Kidney epithelial cell (primary cell): ENCODE measurements at places on chromosomes 5 and 9. TPM values are rescaled to one million over a fixed set of nuclear protein-coding genes. Genes with fewer than 3 reads are reported as not detected.

- DNase-seq: no peak
Observed at GRCh38 chr5:60843386-60843935, 608 bp downstream of the ELOVL7 start.

DNA sequence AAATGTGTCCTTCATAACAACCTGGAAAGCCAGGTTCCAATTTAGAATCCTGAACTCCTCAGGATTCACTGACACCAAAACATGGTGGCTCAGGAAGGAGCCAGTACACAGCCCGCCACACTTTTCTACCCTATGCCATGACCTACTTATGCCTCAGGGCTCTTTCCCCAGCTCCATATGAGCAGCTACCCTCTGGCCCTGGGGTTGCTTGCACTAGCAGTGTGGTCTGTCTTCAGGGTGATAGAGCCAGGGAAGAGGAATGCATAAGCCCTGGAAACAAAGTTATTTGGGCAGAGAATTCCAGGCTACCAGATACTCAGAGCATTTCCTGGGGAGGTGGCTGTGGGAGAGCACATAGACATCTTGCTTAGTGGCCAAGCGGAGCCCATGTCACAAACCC is 15.0 kb upstream of the ECM2 start:
- no peak for DNase-seq

DNA sequence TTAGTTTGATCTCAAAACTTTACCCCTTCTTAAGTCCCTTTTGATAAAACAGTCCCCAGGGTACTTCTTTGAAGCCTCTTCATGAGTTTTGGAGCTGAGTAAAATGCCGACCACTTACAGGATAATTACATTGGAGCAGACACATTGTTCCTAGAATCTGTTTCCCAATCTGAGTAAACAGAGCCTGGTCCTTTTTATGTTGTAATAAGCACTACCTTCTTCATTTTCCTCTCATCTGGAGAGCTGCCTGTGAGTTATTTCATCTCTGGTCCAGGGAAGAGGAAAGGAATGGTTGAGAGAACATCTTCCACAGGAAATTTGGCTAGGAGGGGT is 26.3 kb upstream of the GALNT10 start:
- no peak for DNase-seq

DNA sequence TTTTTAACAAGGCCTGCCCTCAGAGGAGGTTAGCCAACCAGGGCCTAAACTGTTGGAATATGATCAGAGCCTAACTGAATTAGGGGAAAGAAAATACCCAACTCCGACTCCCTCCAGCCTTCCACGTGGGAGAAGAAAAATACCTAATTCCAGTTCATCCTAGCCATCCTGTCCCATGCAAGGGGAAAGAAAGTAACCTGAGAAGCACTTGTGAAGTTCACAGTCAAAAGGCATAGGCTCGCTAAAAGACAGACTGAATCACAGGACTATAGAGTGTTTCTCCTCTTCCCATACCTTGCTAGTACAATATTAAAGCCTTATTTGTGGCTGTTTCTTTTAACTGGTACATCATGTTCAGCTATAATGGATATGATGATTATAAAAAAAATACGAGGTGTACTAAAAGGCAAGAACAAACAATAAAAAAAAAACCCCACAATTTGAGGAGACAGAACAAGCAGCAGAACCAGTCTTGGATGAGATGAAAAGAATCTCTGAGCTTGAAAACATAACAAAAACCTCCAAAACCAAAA is 18.0 kb upstream of the ATP10B start:
- no peak for DNase-seq

DNA sequence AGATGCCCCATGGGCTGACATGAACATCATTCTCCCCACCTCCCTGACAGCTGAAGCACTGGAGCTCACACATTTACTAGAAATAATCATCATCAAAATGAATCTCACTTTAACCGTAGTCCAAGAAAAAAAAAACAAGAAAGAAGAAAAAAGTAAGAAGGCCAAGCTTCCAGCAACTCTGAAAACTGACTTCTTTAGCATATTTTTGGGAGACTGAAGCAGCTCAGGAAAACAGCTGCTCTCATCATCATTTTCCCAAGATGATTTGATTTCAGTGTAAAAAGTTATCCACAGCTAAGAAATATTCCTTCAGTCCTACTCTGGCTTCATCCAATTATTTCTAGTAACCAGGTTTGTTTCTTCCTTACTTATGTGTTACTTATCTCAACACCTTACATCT is 91.7 kb downstream of the GLDC start:
- DNase-seq: no peak

- DNase-seq: no peak
Observed at GRCh38 chr5:135986891-135987401, 32.2 kb upstream of the LECT2 start.

- no peak for DNase-seq
Observed at GRCh38 chr9:130994135-130995085, 14.6 kb upstream of the LAMC3 start.

GRCh38 chr5:1732238-1732941 is 67.2 kb downstream of the MRPL36 start:
- no peak for DNase-seq

- no peak for DNase-seq
Observed at GRCh38 chr9:95513711-95514110, 3.1 kb downstream of the PTCH1 start.

DNA sequence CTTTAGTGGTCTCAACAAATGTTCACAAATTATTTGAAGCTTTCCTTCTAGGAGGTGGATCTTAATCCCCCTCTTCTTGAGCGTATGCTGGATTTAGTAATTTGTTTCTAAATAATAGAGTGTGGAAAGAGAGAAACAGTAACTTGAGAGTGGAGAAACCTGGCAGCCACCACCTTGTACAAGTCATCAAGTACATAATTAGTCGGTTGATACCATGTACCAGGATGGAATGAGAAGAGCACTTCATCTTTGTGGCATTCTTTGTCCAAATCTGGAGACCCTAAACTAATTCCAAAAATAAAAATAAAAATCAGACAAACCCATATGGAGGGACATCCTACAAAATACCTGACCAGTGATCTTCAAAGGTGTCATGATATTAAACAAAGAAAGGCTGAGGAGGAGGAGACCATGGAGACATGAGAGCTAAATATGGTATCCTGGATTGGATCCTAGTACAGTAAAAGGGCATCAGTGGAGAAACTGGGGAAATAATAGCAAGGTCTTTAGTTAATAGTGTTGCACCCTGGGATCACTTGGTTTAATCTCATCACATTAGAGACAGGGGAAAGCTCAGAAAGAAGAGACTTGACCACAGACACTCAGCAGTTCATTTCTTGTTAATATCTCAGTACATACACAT is 147.9 kb downstream of the ASTN2 start:
- no peak for DNase-seq

DNA sequence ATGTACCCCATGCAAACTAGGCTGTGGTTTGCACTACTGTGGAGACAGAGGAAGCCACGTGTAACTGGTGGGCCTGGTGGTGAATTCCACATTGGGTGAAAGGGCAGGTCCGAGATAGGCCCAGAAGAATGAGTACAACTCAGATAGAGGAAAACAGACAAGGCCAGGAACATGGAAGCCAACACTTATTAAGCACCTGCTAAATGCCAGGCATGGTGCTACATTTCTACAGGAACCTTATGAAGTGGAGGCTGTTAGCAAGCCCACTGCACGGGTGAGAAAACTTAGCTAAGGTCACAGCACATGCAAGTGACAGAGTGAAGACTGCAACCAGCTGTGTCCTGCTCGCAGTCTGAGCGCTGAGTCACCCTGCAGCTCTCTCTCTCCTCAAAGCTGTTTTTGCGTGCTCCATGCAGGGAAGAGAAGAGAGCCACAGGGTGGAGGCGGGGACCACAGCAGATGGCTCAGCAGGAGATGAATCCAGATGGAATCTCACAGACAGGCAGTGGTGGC is 65.5 kb upstream of the SPTLC1 start:
- DNase-seq: peak; percentile 23

- DNase-seq: no peak
Observed at GRCh38 chr5:172350212-172351181, 66.9 kb upstream of the UBTD2 start.

GRCh38 chr5:149824846-149825245 is 94.7 kb downstream of the PPARGC1B start:
- no peak for DNase-seq

DNA sequence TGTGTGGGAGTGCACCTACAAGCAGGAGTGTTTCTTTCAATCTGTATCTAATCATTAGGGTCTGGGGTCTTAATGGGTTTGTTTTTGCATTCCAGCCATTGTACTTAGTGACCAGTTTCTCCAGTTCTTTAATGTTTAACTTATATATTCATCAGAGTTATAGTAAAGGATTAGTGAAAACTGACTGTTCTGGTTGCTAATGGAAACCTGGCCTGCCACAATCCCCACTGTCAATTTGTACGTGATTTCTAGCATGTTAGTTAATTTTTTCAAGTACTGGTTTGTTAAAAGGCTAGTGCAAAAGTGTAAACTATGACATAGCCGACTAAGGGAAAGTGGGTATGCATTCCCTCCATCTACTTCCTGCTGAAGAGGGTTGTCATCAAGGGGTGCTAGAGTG is 276.1 kb downstream of the HTR1A start:
- no peak for DNase-seq

DNA sequence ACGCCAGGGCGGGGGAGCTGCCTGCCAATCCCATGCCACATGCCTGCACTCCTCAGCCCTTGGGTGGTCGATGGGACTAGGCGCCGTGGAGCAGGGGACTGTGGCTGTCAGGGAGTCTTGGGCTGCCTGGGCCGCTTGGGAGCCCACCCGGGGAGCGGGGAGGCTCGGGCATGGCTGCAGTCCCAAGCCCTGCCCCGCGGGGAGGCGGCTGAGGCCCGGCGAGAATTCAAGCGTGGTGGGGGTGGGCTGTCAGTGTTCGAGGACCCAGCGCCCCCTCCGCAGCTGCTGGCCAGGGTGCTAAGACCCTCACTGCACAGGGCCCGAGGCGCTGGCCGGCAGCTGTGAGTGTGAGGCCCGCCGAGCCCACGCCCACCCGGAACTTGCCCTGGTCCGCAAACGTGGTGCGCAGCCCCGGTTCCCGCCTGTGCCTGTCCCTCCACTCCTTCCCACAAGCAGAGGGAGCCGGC is 83.2 kb upstream of the DMRTA1 start:
- DNase-seq: no peak

GRCh38 chr9:23551311-23551721 is 274.7 kb downstream of the ELAVL2 start:
- no peak for DNase-seq

DNA sequence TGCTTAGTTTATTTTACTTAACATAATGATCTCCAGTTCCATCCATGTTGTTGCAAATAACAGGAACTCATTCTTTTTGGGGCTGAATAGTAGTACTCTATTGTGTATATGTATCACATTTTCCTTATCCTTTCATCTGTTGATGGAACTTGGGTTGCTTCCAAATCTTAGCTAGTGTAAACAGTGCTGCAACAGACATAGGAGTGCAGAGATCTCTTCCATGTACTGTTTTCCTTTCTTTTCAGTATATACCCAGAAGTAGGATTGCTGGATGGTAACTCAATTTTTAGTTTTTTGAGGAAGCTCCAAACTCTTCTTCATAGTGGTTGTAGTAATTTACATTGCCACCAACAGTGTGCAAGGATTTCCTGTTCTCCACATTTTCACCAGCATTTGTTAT is 138.8 kb upstream of the POC5 start:
- DNase-seq: no peak

GRCh38 chr5:135641734-135642487 is 63.1 kb upstream of the CXCL14 start:
- DNase-seq: no peak

DNA sequence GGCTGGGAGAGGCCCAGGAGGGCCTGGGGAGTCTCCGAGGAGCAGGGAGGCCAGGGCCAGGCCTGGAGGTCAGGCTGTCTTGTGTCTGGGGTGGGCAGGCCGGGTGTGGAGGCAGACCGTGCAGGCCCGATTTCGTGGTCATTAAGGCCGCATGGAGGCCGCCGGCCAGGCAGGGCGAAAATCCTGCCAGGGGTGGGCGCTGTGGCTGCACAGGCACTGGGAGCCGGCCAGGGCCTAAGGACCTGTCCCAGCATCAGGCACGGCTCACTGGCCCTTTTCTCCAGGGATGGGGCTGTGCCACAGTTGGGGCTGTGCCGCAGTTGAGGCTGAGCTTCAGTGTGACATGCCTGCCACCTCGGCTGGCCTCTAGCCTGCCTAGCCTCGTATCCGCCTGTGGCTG is 35.9 kb downstream of the ASS1 start:
- DNase-seq: no peak

DNA sequence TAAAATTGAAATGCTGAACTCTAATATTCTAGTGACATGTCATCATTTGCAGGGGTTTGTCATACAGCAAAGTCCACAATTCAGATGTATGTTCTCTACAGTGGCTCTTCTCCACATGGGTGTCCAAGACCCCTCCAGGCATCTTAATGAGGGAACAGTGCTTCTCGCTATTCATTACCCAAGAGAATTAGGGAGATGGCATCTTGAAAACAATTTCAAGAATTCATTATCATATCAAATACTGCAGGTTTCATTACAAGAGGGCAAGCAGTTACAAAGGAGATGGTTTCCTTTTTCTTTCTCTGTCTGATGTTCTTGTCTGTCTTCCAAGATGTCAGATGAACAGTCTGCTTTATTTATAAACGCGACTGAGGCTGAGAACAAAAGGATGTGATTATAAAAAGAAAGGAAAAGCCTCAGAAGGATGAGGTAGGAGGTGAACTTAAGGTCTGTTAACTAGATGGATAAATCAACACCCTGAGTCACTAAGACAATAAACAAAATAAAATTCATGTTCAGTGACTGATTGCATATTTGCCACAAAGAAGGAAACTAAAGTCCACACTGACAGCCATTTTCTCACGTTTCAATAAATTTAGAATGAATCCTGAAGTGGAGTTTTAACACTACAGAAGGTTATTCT is 326.7 kb upstream of the EFNA5 start:
- DNase-seq: no peak

DNA sequence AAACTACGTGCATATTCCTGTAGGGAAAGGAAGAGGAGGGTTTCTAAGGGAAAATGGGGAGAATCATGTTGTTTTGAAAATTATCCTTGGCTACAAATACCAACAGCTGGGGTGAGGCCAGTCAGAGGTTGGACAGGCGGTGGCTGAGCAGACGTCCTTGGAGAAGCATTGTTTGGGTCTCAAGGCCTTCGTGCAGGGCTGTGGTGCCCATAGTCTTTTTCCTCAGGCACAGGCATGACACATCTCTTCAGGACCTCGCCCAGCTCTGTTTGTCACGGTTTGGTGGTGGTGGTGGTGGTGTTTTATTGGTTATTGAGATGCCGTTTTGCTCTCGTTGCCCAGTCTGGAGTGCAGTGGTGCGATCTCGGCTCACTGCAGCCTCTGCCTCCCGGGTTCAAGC is 27.8 kb upstream of the EGFL7 start:
- no peak for DNase-seq

Gene AQP7
- total RNA-seq: not detected in 2 replicates

Gene MSX2
- 1.3 and 1.4 TPM in 2 replicates for total RNA-seq

Gene ACSL6
- total RNA-seq: under 0.01 and 1.0 TPM in 2 replicates

Gene MARCOL
- total RNA-seq: not detected in 2 replicates

Gene ERP44
- total RNA-seq: 20.1 and 22.3 TPM in 2 replicates

Gene ALG2
- 52.4 and 54.1 TPM in 2 replicates for total RNA-seq

Gene ACOT12
- total RNA-seq: not detected in 2 replicates

Gene STING1
- total RNA-seq: 15.5 and 17.5 TPM in 2 replicates

Gene SLC36A3
- total RNA-seq: not detected in 2 replicates
